ENCODE measurements at places on chromosomes 11 and 22.

DNA sequence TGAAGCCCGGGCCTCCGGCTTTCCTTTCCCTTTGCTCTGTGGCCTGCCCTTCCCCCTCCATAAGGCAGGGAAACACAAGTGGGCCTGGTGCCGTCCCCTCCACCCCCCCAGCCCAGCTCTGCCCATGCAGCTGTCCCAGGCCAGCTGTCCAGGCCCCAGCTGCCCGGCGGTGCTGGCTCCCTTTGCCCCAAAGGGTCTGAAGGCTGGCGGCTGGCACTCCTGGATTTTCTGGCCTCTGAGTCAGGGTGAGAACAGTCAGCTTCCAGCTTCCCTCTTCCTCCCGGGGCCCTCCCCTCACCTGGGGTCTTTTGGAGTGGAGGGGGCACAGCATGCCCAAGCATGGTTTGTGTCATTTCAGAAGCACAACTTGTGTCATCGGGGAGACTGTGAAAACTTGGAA is 27.8 kb downstream of the CD82 start:
- no peak for DNase-seq

DNA sequence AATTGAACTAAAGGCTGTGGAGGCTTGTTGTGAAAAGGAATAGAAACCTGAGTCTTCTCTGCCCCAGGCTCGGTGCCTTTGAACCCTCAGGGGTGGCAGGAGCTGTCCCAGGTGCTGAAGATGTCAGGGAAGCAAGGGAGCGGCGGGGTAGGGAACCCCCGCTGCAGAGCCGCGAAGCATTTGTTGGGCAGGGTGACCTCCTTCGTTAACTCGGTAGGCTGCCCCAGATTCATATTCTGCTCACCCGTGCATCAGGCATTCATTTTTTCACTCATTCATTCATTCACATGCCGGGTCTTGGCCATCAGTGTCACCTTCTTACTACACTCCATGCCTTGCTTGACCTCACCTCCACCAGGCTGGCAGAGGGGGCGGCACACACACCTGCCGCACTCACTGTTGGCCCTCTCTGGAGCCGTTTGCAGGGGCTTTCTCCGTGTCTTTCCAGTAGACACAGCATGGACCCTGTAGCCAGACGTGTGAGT is 618.9 kb downstream of the BRD1 start:
- DNase-seq, result no peak

GRCh38 chr22:30306627-30307011 is 17.3 kb upstream of the CASTOR1 start:
- no peak for DNase-seq

GRCh38 chr11:9075556-9075955 is 15.8 kb downstream of the SCUBE2 start:
- no peak for DNase-seq

DNA sequence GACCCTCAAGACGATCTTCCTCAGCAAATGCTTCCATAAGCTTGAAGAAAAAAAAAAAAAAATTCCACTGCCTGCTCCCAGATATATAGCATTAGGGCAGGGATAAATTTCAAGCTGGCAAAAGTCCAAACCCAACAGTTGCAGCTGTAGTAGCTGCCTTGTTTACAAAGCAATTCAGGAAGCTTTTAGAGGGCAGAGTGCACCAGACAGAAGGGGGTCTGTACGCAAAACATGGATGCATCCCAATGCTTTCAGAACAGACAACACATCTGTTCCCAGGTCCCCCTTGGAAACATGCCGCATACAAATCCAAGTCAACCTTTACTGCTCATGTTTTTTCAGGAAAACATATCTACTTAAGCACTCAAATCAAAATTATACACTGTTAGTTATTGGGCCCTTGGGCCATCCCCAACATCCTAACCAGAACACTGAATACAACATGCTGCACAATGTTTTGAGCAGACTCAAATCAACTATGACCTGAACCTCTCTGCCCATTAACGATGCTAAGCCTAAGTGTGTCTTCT is 94.5 kb downstream of the CADM1 start:
- no peak for DNase-seq

GRCh38 chr11:24163146-24163545 is 333.7 kb upstream of the LUZP2 start:
- DNase-seq, result no peak

DNA sequence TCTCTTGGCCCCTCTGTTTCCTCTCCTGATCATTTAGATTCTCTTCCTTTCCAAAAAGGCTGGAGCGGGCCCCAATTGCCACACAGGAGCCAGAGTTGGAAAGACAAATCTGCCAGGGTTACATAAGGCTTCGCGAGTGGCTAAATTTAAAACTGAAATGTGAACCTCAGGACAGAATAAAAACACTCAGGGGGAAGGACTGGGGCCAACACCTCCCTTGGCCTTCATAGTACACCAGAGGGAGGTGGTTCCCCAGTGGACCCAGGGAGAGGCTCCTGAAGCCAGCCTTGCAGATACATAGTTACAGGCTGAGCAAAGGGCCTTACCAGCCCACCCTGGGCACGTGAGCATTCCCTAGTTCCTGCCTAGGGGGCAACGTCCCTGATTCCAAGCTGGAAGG is 150.1 kb downstream of the MN1 start:
- no peak for DNase-seq

GRCh38 chr11:68327586-68328370 is 15.4 kb downstream of the LRP5 start:
- no peak for DNase-seq

- no peak for DNase-seq
Observed at GRCh38 chr11:1054143-1055108, 17.9 kb upstream of the MUC6 start.

DNA sequence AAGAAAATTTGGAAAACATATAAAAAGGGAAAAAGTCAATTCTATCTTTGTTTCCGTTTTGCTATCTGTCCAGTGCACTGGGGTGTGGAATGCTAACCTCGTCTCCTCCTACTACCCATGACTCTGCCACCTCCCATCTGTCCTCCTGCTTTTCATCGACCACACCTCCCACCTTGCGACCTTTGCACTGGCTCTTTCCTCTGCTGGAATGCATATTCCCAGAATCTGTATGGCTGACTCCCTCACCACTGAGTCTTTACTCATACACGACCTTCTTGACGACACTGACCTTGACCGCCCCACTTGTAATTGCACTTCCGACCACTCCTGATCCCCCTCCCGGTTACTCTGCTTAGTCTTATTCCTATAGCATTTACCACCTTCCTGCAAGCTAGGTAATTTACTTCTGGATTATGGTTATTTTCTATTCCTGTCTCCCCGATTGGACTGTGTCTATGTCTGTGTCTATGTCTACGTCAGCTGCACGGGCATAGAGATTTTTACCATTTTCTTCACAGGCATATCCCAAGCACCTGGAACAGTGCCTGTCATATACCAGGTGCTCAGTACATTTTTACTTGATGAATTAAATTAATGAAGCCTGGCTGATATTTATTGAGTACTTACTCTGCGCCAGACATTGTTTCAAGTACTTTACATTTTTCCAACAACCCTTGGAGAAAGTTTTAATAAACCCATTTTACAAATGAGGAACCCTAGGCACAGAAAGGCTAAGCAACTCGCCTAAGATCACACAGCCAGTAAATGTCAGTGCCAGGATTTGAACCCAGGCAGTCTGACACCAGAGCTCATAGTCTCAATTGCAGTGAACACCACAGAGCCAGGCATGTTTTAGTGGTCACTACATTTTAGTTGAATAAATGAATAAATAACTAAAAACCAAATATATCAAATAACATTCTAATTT is 89.3 kb upstream of the SLC22A12 start:
- no peak for DNase-seq

DNA sequence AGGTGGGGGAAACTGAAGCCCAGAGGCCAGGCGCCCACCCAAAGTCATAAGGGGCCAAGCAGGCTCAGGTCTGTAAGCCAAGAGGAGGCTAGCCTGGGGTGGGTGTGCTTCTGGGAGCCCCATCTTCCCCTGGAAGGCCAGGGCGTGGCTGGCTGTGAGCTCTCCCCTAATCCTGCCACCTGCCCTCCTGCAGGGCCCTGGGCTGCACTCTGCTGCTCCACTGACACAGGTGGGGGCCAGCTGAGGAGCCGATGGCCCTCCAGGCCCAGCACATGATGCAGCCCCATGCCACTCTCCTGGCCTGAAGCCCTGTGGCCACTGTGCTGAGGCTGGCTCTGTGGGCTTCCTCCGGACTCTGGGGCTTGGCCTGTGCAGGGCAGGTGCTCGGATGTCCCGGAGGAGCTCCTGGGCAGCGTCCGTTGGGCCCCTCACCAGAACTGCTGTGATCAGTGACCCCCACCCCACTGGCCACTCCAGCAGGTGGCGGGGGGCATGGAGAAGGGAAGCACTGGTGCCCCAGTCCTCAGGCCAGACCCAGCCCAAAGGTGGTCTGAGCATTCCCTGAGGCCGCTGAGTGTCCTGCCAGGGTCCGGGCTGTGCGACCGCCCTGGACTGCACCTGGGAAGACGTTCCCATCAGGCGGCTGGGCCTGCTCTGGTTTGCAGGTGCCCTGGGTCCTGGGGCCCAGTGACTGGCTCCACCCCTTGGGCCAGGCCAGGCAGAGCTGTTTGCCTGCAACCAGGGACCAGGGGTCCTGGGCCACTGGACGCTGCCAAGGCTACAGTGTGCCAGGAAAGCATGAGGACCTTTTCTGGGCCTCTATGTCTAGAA is 8.5 kb downstream of the PIM3 start:
- DNase-seq, result no peak

DNA sequence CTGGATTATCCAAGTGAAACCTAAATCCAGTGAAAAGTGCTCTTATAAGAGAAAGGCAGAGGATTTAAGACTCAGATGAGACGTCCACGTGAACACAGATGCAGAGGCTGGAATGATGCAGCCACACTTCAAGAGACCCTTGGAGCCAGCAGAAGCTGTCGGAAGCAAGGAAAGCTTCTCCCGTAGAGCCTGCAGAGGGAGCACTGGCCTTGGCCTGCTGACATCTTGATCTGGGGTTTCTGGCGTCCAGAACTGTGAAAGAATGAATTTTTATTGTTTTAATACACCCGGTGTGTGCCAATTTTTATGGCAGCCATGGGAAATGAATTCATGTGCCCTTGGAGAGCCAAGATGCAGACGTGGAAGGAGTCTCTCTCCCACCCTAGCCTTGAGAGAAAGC is 407.0 kb upstream of the B3GAT1 start:
- no peak for DNase-seq

GRCh38 chr11:90223248-90223585 is 368 bp upstream of the CHORDC1 start:
- no peak for DNase-seq

DNA sequence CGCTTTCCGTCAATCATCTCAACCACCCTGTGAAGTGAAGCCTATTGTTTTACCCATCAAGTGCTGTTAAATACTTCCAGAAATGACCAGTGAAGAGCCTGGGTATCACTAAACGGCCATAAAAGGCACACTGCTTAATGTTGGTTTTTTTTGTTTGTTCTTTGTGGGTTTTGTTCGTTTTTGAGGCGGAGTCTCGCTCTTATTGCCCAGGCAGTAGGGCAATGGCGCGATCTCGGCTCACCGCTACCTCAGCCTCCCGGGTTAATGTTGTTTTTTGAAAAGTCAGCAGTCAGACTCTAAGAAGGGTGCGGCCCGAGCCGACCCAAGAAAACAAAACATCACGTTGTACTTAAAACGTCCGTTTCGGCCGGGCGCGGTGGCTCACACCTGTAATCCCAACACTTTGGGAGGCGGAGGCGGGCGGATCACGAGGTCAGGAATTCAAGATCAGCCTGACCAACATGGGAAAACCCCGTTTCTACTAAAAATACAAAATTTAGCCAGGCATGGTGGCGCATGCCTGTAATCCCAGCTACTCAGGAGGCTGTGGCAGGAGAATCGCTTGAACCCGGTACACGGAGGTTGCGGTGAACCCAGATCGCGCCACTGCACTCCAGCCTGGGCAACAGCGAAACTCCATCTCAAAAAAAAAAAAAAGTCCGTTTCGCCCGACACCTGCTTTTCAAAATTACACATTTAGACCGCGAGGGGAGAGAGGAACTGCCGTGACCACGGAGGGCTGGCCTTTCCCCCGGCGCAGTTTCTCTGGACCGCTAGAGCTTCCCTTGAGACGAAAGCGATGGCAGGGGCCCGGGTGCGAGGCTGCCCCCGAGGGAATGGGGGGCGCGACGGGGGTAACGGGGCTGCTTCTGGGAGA is 714 bp downstream of the CD59 start:
- DNase-seq, result no peak

DNA sequence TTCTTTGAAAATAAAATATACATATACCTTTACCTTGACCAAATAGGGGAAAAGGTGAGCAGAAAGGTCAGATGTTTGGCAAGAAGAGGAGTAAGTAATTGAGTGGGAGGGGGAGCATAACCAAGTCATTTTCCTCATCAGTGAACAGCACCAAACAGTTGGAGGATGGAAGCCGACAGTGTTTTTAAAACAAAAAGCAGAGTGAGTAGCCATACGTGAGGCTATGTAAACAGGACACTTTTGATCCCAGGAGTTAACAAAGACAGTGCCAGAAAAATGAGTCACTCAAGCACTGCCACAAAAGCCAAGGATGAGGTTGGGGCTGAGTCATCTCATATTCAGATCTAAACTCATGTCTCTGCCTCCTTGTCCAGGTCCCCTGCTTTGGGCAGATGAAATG is 734.7 kb downstream of the KCNA4 start:
- DNase-seq, result no peak

- no peak for DNase-seq
Observed at GRCh38 chr11:69033431-69033830, 15.3 kb upstream of the TPCN2 start.

DNA sequence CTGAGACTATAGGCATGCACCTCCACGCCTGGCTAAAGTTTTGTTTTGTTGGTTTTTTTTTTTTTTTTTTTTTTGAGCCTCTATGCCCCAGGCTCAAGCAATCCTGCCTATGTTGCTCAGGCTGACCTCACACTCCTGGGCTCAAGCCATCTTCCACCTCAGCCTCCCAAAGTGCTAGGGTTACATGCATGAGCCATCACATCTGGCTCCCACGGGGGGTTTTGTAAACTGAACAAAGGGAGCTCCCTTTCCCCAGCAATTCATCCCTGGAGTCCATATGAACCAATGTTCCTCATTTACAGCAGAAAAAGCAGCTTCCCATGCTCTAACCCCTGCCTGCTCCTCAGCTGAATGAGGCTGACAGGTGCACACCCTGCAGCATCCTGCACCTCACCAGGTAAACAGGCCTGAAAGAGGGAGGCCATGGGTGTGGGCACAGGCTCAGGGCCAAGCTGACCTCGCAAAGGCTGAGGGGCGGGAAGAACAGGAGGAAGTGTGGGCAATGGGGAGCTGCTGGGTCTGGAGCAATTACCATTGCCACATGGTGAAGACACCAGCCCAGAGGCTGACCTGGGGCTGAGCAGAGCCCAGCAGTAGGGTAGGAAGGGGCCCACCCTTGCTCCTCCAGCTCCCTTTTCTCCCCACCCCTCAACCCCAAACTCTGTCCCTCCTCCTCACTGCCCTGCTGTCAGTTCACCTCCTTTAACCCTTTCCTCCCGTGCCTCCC is 58.2 kb downstream of the RBX1 start:
- no peak for DNase-seq

- no peak for DNase-seq
Observed at GRCh38 chr11:20668844-20669819, at the start of gene NELL1. NELL1 (plus strand) TSS chr11:20669586.

GRCh38 chr11:2744166-2744565 is 44.4 kb upstream of the KCNQ1OT1 start:
- DNase-seq, result no peak

GRCh38 chr22:46179748-46180147 is 29.4 kb downstream of the PPARA start:
- DNase-seq, result no peak
